Astrocyte (in vitro differentiated cells and primary cell): ENCODE measurements at places on chromosomes 4 and X.

DNA sequence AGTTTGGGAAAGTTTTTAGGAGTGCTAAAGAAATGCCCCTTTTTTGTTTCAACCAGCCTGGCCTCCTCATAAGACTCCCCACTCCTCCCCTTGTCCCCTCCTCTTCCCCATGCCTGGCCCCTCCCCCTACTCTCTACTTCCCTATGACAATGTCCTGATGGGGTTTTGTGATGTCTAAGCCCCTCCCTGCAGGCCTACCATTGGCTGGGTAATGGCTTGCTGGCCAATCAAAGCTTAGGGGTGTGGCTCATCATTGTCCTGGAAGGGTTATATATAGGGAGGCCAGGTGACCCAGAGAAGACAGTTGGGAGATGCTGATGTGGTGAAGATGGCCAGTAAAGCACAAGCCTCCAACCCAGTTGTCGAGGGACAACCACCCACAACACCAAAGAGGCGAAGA lies 48.2 kb upstream of the PASD1 start:
- no peak for DNase-seq

DNA sequence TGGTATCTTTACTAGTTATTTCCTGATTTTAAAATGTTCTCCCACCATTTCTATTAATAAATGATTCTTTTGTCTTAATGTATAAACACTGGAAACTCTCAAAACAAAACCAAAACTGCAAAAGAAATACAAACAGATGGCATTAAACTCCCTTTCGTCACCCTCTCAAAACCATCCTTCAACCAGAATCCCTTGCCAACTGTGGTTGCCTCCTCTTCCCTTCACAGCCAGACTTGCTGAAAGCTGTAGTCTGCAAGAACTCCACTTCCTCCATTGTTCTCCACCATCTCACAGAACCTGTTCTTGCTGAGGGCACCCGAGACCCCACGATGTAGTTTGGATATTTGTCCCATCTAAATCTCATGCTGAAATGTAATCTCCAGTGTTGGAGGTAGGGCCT lies 96.5 kb downstream of the WWC2 start:
- no peak for DNase-seq

- DNase-seq, result peak; percentile 75
Measured at GRCh38 chrX:51891821-51892551, 1.4 kb upstream of the MAGED1 start.

GRCh38 chr4:154076921-154077320 lies 288.0 kb upstream of the SFRP2 start:
- DNase-seq, result no peak

DNA sequence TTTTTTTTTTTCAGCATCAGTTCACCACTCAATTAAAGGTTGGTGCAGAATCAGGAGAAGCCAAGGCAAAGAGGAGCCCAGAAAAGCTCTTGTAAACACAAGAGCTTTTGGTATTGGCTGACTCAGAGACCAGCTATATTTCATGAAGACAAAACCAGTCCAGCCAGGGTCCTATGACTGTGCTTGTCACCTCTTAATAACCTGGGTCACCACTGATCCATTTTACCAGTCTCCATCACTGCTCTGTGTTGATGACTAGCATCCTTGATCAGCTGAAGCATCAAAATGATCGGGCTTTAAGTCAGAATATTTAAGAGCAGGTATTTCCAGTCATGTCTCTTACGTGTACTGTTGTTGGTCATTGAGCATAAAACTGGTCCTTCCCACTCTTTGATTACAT lies 237.9 kb downstream of the PACRGL start:
- no peak for DNase-seq

DNA sequence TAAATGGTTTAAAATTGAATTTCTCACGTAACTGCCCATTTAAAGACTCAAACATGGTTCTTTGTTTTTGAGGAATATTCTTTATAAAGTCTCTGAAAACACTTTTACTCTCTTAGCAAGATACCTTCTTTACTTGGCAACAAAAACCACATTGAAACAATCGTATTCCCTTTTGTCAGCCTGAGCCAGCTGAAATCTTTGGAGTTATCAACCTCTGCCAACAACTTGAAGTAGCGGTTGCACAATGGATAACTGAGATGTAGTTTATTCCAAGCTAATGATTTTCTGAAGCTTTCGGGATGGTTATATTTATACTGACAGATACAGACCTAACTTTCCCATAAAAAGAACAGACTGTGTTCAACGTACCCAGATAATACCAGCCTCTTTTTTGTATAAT lies 561.3 kb downstream of the IL1RAPL1 start:
- no peak for DNase-seq

DNA sequence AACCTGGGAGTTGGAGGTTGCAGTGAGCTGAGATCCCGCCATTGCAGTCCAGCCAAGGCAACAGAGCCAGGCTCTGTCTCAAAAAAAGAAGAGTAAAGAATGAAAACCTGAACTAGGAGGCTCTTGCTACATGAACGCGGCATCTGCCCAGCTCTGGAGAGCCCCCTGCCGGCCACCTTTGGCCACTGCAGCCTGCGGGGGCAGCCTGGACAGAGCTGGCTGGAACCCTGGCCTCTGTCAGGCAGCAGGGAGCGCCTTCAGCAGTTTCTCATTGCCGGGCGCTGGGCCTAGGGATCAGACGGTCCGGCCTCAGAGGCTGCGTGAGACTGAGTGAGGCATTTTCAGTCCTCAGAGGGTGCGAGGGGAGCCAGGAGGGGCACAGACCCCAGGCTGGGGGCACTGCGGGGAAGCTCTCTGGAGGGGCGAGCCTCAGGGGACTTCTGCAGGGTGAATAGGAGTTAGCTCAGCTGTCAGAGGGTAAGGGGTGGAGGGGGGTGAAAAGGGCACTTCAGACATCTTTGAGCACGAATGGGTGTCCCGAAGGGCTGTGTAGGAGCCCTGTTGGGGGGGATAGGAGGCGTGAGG lies 17.5 kb downstream of the DOK7 start:
- DNase-seq, result peak; percentile 10

DNA sequence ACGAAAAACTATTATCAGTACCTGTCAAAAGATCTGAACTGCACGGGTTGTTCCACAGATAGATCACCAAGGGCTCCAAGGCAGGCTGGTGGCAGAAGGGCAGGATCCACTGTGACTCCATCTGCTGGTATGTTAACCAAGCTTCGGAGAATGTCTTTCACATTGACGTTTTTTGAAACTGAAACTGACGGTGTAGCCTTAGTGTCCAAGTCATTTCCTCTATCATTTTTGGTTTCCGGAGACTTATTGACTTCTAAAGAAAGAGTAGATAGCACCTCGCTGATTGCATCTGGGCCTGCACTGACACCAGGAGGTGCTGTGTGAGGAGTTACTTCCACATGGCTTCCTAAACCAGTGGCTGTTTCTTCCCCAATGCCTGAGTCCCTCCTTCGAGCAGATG lies 186.9 kb downstream of the LRBA start:
- no peak for DNase-seq

DNA sequence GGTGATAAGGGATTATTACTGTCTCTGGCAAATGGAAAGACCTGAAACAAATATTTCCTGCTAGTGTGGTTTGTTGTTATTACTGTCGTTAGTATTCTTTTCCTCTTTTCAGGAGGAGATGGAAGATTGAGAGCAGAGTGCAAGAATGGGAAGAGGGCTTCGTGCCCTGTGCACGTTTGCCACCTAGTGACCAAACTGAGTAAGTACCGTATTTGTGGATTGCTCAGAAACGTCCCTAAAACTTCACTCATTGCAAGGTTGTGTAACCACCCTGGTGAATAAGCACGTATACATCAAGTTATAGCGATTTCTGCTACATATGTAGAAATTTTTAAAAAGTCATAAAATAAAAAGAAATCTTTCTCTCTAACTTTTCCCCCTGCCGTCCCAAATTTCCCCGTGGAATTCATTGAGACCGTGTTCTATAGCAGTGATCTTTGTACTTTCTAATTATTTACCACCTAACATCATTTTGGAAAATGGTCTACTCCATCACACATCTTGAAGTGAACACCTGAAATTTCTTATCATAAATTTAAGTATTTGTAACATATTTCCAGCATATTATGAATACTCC lies 24.3 kb downstream of the LINC00632 start:
- peak; percentile 13 for DNase-seq

GRCh38 chr4:7487502-7487901 lies 52.8 kb upstream of the PSAPL1 start:
- no peak for DNase-seq

DNA sequence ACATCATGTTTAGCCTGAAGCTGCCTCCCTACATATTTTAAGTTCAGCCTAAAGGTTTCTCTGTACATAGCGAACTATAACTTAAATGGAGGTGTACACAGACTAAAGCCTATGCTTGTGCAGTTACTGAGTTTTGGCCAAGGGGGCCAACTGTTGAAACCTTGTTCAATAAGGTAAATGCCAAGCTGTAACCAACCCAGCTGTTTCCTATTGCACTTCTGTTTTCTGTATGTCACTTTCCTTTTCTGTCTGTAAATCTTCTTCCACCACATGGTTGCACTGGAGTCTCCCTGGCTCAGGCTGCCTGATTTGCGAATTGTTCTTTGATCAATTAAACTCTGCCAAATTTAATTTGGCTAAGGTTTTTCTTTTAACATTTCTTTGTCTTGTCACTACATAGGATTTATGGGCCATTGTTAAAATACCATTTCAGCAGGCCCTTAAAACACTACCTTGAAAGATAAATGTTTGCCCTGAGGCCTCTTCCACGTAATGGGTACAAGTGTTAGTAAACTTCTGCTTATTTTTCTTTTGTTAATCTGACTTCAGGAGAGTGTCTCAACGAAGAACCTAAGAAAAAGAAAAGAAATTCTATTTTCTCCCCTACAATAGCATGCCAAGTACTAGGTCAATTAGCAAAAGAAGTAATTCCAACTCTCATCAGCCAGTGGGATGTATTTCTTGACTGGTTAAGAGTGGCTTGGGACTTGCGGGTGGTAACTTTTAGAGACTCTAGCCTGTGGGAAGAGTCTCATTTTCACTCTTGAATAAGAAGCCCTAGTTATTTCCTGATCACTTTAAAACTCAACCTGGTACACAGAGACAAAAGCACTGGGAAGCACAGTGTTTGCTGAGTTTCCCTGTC lies 45.7 kb upstream of the PRSS12 start:
- DNase-seq, result no peak

- no peak for DNase-seq
Measured at GRCh38 chr4:41322617-41323016, 65.9 kb downstream of the UCHL1 start.

GRCh38 chr4:61397174-61397573 lies 197.0 kb downstream of the ADGRL3 start:
- DNase-seq, result peak; percentile 68
